Chondrocyte (in vitro differentiated cells): ENCODE measurements at places on chromosomes 16 and 17. TPM values are rescaled to one million over a fixed set of nuclear protein-coding genes. Genes with fewer than 3 reads are reported as not detected.

The ENPP7 gene
- not detected in 3 replicates for total RNA-seq

The SLFN12 gene
- 10.5 to 19.2 TPM (median 13.1 TPM) in 3 replicates for total RNA-seq

- DNase-seq = no peak
Observed at GRCh38 chr17:73474370-73474988, 162.7 kb upstream of the CDC42EP4 start.

DNA sequence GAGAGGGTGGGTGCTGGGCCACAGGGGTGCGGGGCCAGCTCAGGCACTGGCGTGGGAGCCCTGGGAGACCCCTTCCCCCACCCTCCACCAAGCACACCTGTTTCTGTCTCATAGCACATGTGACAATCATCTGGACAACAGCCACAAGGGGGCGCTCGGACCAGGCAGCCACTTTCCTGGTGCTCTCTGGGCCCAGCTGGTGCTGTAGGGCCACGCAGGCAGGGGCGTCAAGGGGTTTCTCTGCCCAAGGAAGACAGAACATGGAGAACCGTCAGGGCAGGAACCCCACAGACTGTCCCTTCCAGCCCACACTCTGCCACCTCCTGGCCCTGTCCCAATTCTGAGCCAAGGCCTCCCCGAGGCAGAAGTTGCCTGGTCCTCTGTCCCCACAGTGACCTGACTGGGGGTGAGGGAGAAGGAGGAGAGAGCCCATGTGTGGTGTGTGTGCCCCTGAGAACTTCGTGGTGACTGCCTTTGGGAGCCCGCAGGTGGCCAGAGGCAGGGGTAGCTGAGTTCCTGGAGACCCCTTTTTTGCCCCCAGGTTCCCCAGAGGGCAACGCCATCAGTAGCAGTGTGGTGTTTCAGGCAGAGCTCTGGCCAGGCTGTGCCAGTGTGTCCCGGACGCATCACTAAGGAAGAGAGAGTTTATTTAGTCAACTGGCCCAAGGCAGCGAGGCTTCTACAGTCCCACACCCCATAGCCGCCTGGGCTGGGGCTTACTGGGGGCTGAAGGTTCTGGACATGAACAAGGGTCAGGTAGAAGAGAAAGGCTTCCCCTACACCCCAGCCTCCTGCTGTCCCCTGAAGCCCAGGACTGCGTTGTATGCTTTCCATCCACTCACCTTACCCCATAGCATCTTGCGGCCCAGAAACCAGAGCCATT is 3.1 kb upstream of the SETD6 start:
- peak; percentile 91 for DNase-seq

DNA sequence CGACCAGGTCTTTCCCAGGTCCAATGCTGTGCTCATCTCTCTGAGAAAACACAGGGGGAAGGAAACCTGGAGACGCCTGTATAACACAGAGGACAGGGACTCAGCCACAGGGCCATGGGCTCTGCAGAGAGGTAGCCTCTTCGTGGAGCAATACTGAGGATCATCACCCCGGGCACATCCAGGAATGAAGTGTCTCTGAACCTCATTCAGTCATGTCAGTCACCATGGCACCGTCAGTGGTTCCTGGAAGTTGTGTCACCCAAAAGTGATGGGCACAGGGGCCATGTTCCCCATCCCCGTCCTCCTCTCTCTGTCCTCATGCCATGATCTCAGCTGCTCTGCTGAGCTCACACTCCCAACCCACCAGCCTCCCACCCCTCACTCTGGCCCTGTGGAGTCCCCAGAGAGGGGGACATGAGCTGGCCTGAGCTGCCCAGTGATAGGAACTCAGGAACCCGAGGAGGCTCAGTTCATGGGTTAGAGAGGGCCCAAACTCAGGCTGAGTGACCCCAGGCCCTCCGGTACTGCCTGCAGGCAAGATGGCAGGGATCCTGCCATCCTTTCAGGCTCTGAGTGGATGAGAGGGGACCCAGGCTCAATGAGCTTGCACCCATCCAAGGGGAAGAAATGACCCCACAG is 53.4 kb downstream of the PITPNM3 start:
- DNase-seq = no peak

- no peak for DNase-seq
Observed at GRCh38 chr16:66270333-66270927, 96.1 kb upstream of the CDH5 start.

The MMP2 gene
- total RNA-seq = 216 to 276 TPM (median 227 TPM) in 3 replicates

The HOXB7 gene
- not detected in 3 replicates for total RNA-seq

DNA sequence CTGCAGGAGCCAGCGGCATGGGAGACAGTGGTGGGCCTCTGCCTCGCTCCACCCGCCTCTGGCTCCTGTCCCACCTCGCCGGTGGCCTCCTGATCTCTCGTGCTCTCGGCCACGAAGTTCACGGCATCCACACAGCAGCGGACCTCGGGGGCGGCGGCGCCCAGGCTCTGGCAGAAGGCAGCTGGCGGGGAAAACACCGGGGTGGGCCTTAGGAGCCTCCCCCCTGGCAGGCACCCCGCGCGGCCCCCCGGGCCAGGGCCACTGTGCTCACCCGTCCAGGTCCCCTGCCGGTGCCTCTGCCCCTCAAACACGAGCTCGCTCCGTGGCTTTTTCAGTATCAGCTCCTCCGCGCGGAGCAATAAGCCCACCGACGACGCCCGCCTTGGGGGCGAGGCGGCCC is 409 bp upstream of the C17orf107 start:
- DNase-seq = no peak

DNA sequence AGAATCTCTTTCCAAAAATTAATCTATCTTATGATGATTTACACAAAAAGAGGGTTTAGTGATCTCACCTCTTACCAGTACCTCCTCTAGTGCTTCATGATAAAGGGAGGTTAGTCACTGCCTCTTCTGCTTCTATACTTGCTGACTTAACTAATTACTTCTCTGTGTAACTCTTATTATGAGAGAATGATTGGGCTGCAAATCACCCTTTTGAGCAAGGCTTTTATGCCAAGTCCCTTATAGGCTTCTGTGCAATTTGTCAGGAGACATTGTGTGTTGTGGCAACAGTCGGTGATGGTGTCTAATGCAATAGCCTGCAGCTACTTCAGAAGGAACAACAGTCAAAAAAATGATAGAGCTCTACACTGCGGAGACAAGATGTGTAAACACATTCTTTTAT is 1568.1 kb upstream of the GOT2 start:
- no peak for DNase-seq

The ST6GALNAC2 gene
- total RNA-seq = 1.5 to 3.0 TPM (median 2.8 TPM) in 3 replicates

The CACNG5 gene
- not detected in 3 replicates for total RNA-seq

The PRSS22 gene
- total RNA-seq = not detected in 3 replicates

The VWA3A gene
- total RNA-seq = not detected in 3 replicates

DNA sequence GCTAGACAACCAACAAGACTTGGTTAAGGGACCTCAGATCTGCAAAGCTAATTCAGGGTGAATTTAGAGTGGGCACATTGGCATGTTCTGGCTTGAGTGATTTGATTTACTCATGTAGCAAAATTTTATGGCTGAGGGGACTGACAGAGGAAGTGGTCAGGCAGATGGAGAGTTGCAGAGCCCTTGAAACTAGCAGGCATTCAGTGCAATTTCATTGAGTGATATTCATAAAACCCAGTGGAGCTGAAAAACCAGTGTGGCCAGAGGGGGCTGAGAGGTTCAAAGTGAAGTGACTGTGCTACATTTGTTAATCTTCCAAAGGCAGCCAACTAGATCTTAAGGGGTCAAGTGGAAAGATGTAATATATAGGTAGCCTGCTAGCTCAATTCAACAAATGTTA is 2.2 kb upstream of the TMEM94 start:
- no peak for DNase-seq

- no peak for DNase-seq
Observed at GRCh38 chr17:12590417-12590816, 75.3 kb upstream of the MYOCD start.

The HASPIN gene
- total RNA-seq = 2.1 to 2.6 TPM (median 2.2 TPM) in 3 replicates

- no peak for DNase-seq
Observed at GRCh38 chr16:27625050-27625697, 75.2 kb downstream of the KATNIP start.

The DVL2 gene
- total RNA-seq = 58.8 to 65.2 TPM (median 59.5 TPM) in 3 replicates

- DNase-seq = no peak
Observed at GRCh38 chr16:67150833-67151396, at the start of gene B3GNT9. TSS of gene B3GNT9 (minus strand) at chr16:67150998. CDS start at chr16:67150485, 513 bp downstream.

GRCh38 chr16:55949518-55949917 is 74.3 kb upstream of the CES5A start:
- DNase-seq = no peak

DNA sequence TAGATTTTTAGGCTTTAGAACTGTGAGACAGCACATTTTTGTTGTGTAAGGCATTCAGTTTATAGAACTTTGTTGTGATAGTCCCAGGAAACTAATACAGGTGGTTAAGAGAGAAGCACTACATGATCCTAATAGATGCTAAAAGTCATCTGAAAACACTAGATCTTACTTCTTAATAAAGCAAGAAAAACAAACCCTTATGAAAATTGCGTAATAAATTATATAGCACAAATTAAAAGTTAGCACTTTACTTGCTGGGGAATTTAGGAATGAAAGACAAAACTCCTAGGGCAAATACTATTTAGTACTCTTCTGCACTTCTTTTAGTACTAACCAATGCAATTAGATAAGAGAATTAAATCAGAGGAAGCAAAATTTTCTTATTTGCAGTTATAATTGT is 163.3 kb upstream of the SHISA6 start:
- no peak for DNase-seq

DNA sequence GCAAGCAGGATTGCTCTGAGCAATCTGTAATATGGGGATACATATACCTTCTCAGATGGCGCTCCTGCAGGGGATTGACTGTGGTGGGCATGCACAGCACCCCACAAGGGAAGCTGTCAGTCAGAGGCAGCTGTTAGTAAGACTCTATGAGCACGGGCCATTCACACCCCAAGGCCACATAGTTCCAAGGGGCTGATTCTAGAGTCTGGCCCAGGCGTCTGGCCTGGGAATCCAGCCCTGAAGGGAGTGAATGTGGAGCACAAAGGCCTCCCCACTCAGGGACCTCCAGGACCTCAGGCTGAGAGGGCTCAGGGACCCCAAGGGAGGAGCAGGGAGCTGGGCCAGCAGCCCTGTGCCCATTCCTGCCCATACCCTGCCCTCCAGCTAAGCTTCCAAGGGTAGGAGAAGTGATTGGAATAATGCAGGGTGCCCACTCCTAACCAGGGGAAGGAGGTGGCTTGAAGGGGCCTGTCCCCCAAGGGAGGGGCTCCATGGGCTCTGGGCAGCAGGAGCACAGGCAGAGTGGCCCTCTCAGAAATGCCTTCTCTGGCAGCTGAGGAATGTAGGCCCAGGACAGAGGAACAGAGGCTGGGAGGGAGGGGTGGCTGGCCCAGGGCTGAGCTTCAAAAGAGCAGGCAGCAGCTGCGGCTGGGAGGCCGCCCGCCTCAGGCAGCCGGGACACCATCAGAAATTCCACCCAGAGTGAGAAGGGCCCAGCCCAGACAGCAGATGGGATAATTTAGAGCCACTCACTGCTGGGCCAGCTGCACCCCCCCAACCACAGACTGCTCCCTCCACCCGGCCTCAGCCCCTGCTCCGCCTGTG is 48.9 kb upstream of the MRPS23 start:
- no peak for DNase-seq

The RMI2 gene
- total RNA-seq = 1.6 to 6.5 TPM (median 1.7 TPM) in 3 replicates

The ASB16 gene
- total RNA-seq = not detected in 3 replicates

- no peak for DNase-seq
Observed at GRCh38 chr17:32302037-32302436, 36.4 kb downstream of the RHBDL3 start.

- no peak for DNase-seq
Observed at GRCh38 chr16:83615953-83616350, 191.8 kb upstream of the HSBP1 start.

DNA sequence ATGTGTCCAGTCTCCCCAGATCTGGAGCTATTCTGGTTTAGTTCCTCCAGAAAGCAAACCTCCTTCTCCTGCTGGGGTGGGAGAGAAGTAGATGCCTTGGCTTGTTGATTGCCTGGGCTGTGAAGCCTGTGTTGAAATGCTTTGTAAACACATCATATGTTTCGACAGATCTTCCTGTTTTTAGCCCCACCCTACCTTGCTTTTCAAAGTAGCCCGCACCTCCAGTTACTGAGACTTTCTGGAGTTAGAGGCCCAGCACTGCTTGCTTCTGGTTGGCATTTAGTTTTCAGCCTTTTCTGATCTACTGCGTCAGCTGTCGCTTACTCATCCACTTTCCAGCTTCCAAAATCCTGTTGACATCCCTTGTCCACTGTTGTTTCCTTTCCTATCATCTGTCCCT is 17.9 kb upstream of the NDEL1 start:
- no peak for DNase-seq

- peak; percentile 75 for DNase-seq
Observed at GRCh38 chr17:19759568-19760549, 11.8 kb upstream of the ALDH3A1 start.

The AURKB gene
- total RNA-seq = 8.6 to 14.1 TPM (median 8.9 TPM) in 3 replicates

GRCh38 chr16:65285128-65286048 is 163.5 kb upstream of the CDH11 start:
- no peak for DNase-seq

The SLC52A1 gene
- not detected in 3 replicates for total RNA-seq

DNA sequence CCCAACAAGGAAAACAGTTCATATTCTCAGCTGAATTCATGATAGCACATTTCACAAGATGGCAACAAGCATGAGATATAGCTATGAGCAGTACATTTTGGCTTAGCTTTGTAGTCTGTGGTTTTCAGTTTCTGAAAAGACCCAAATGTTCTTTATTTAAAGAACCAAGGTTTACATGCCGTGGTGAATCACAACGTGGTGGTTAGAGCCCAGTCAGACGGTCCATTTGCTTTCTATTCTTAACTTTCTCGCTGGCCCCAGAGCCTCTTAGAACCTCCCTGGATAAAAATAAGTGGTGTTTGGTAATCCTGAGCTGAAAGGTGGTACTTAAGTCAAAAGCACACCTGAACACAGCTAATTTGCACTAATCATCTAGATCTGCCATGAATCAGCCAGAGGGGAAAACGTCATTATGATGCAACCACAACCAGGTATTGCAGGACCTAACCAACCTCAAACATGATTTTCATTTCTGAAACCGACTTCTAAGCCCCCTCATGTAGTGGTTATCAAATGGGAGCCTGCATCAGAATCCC is 18.6 kb upstream of the HAPSTR1 start:
- DNase-seq = no peak

The CDRT15 gene
- total RNA-seq = not detected in 3 replicates

DNA sequence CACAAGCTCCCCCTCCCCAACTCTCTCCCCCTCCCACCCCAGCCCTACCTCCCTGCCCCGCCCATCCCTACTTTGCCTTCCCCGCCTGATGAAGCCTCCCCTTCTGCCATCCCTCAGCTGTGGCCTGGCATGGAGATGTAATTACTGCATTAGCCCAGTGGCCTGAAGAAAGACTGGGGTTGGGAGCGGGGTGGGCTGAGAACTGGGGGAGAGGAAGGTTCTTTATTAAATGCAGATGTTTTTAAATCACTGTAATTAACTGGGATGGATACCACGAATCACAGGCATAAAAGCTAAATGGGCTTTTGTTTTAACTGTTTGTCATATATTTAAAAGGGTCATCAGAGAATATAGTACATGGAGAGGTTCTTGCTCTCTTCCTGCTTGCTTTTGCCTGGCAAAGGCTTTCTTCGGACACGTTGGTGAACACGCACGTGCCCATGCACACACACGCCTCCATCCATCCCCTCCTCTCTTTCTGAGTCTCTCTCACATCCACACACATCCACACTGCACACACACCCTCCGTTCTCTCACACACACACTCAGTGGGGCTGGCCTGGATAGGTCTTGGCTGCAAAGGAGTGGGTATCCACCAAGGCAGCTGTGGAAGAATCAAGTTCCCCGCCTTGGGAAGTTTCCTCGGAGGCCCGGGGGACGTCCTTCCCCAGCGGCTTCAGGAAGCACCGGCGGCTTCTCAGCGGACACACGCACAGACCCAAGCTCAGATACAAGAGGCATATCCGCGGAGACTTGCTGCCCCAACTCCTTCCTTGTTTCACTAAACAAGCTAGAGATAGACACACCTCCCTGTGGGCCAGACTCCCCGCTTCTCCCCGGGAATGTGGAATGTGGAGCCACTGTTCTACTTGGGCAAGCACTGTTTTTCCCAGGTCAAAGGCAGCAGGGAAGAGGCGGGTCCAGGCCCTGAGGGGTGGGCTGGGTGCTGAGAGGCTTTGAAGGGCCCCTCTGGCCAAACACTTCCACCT is 27.4 kb upstream of the TNRC6C start:
- DNase-seq = no peak
